ENCODE measurements at places on chromosomes 3 and 15.

DNA sequence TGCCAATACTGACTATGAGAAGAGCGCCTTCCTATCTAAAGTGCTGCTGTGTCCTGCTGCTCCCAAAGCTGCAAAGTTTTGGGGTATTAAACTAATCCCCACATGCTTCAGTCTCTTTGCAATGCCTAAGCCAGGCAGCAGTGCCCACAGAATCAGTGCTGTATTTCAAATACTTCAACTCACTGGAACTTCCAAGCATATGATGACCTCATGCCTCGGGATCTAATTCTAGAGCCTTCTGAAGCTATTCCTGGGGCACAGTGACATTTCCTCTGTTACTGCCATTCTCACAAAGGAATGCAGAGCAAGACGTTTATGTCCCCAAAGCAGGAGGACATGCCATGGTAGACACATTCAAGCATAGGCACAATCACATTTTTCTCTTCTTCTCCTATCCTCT, 78.5 kb downstream of the CD200 start:
- no peak for DNase-seq

DNA sequence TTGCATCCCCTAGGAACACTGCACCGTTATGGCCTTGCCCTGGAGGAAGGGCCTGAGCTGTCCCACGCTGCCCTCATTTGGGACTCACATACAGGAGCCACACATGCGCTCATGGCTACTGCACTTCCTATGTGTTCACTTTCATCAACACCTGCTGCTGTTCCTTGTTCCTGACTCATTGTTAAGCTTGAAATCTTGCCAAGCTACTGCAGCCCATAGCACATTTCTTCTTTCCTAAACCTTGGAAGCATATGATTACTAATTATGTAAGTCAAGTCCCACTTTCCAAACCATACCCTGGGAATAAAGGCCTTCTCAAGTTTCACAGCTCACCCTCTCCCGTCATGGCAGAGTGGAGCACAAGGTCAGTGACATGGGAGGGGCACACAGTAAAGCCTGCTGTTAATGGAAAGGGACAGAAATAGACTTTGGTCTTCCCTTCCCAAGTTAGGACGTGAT, 307.9 kb downstream of the CLSTN2 start:
- DNase-seq = no peak

DNA sequence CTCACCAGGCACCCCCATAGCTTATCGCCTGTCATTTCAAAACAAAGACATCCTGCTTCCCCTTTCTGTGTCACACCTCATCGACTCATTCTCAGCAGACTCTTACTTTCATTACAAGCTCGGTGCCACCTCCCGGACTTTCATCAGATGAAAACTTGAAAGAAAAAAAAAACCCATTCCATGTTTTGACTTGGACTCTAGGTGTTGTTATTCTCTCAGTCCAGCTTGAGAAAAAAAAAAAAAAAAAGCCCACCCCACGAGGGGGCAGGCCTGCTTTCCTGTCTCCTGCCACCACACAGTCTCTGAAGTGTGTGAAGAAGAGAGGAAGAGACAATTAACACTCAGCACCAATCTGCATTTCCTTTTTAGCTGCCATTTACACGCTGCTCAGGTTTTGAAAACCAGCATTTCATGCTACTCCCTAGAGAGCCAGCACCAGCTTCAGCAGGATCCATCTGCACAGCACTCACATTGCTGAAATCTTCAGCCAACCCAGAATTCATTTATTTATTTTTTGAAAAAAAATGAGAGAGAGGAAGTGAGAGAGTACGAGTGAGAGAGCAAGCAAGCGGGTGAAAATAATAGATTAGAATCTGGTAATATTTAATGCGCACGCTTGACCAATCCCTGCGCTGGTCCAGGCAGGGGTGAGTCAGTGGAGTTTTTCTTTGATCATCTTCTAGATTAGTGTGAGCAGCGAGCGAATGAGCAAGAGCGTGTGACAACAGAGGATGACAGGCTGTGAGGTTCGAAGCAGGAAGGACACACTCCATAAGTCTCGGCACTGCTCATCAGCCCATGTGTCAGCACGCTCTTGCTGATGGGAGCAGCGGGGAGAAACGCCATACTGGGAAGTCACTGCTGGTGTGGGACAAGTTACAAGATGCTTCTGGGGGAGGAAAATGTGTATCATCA, 23.5 kb downstream of the ZNF80 start:
- no peak for DNase-seq

GRCh38 chr15:71136793-71137518, 21.7 kb downstream of the THSD4 start:
- DNase-seq = no peak

DNA sequence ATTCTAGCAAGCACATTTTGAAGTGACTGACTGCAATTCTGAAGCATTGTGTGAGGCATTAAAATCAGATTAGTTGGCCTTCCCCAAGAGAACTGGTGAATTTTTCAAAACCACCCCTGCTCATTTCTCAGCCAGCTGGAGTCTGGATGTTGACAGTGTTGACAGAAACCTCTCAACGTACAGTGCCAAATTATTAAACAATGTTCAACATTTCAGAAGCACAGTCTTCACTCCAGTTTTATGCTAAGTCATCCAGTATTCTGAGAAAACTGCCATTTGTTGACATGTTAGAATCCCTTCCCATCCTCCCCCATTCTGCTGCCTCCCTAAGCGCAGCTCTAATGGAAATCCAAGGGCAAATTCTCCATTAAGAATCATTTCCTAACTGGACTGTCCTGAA, 369.3 kb upstream of the TRIM42 start:
- DNase-seq = no peak

- DNase-seq = no peak
Measured at GRCh38 chr3:166889241-166889640, 490.9 kb downstream of the ZBBX start.

DNA sequence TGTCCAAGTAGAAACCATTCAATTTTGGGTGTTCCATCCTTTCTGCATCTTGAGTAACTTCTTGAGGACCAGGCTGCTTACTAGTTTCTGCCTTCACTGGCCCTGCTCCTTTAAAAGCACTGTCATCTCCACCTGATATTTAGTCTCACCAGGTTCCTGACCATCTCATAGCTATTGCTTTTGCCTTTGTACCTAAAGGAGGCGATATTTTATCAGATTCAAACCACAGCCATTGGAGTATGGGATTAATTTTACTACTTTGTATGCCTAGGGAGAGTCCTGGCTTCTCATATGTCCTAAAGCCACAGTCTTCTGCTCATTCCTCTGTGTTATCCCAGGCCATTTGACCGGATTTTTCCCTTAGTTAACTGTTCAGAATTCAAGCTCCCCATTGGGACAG, 51.8 kb upstream of the RFX7 start:
- DNase-seq = no peak

- DNase-seq = peak; percentile 72
Measured at GRCh38 chr15:92391640-92392039, 2.0 kb upstream of the ST8SIA2 start.

GRCh38 chr3:172659246-172660002, 51.4 kb downstream of the NCEH1 start:
- no peak for DNase-seq

GRCh38 chr15:93378558-93378957, 289.5 kb upstream of the RGMA start:
- DNase-seq = no peak

GRCh38 chr15:78397382-78397781, 40.6 kb upstream of the IREB2 start:
- DNase-seq = no peak

GRCh38 chr3:161050935-161051334, 54.2 kb downstream of the B3GALNT1 start:
- DNase-seq = no peak
